ENCODE measurements at places on chromosomes 11 and 22.
A peak's percentile ranks its signal among the peaks of the same experiment; 100 is the strongest.

DNA sequence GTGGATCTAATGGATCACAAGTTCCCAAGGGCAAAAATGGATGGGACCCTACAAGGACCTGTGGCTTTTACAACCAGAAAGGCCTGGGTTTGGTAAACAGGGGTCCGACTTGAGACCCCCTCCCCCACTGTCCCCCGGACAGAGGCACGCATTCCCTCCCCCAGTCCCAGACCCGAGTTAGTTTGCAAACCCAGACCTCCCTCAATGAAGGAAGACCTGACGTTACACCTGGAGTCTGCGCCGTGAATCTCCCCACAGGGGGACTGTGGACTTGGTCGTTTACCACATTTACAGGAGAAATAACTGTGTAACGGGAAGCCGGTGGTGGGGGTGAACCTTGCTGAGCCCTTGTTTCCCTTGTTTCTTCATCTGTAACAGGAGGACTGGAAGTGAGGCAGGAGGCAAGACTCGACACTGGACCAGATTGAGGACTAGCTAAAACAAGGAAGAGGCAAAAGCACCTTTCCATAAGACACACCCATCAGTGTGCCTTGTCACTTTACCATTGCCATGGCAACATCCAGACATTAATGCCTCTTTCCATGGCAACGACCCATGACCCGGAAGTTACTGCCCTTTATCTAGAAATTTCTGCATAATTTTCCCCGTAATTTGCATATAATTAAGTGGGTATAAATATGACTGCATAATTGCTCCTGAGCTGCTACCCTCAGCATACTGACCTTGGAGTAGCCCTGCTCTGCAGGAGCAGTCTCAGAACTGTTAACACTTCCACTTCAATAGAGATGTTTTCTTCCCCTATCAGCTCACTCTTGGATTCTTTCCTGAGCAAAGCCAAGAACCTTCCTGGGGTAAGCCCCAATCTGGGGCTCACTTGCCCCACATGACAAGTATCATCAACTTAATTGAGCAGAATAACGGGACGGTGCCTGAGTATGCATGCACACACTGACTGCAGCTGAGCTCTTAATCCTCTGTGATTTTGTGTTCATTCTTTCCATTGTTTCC, 25.4 kb downstream of the PDGFB start:
- no peak for DNase-seq

- no peak for DNase-seq
These were observed 3.5 kb downstream of the INS start for GRCh38 chr11:2157294-2158040.

GRCh38 chr11:128913806-128914205, 22.6 kb downstream of the KCNJ5 start:
- no peak for DNase-seq

DNA sequence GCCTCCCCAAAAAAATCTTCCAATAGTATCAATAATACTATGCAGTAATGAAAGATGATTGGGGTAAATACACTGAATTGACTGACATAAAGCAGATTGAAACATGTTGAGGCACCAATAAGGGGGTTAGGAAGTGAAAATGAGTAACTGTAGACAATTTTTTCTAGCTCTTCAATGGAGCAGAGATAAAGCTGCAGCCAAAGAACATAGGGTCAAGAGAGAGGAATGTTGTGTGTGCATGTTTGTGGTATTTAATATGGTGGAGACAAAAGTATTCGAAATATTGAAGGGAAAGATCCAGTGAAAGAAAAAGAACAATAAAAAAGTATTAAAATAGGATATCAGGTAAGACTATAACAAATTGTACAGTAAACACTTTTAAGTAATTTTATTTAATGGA, 450.0 kb upstream of the CCDC179 start:
- no peak for DNase-seq

GRCh38 chr11:126163779-126164178, 47.7 kb downstream of the RPUSD4 start:
- DNase-seq, result no peak

DNA sequence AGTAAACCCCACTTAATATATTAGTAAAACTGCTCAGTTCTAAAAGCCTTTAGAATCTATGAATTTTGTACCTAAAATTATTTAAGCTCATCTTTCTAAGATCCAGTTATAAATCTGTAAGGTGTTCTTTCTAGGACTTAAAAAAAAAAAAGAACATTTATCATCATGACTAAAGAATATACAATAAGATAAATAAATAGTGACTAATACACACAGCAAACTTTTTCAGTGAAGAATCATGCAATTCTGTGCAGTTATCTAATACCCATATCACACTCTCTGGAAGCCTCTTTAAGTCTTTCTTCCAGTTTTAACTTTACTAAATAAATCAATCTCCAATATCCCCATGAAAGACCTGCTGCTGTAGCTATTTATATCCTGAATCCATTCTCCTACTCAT, 59.8 kb downstream of the CEP57 start:
- DNase-seq, result no peak

GRCh38 chr22:31893460-31893859, 50.9 kb upstream of the YWHAH start:
- no peak for DNase-seq

- no peak for DNase-seq
These were observed 105.9 kb upstream of the C11orf58 start for GRCh38 chr11:16632295-16633200.

DNA sequence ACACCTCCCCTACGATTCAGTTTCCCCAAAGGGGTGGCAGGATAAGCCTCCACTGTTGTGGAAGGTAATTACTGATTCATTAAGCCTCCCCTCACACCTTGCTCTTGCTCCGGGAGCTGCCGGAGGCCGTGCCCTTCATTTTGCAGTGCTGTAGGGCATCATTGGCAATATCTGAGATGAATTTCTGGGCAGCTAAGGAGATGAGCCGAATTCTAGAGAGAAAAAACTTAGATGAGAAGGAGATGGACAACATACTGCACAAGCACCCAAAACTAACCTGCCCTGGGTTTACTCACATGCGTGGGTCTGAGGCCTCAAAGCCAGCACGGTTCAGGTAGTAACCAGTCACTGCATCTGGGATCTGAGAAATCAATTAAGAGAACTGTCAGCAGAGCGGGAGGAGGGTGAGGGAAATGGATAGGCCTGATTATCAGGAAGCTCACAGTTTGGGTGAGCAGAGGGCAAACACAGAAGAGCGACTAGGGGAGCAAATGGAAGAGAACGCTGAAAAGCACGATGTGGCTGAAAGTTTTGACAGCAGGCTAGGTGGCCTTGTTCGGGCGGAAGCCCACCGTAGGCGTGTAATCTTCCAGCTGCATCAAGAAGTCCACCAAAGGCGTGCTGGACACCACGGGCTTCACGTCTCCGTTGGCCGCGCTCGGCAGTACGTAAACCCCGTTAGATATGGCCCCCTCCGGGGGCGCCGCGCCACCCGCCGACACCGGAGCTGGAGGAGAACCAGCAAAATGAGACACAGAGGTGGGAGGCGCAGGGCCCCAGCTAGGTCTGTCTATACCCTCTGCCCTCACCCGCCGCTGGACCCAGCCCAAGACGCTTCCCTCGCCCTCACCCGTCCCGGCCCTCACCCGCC, 689 bp downstream of the TAF10 start:
- no peak for DNase-seq

DNA sequence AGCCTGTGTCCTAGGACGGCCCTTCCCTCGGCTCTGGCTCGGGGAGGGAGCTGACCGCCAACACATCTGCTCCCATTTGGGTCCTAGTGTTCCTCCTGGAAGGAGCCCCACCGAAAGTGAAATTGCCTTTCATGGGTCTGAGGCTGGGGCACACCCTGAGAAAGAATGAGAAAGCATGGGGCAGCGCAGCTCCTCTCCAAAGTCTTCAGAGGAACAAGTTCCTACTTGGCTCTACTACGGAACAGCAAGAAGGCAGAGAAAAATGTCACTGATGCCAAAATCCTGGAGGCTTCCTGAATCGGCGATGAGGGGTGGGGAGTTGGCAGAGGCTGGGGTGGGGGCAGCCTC, 41.5 kb upstream of the MYEOV start:
- DNase-seq, result no peak

GRCh38 chr11:11813288-11813962, 28.3 kb upstream of the USP47 start:
- no peak for DNase-seq

DNA sequence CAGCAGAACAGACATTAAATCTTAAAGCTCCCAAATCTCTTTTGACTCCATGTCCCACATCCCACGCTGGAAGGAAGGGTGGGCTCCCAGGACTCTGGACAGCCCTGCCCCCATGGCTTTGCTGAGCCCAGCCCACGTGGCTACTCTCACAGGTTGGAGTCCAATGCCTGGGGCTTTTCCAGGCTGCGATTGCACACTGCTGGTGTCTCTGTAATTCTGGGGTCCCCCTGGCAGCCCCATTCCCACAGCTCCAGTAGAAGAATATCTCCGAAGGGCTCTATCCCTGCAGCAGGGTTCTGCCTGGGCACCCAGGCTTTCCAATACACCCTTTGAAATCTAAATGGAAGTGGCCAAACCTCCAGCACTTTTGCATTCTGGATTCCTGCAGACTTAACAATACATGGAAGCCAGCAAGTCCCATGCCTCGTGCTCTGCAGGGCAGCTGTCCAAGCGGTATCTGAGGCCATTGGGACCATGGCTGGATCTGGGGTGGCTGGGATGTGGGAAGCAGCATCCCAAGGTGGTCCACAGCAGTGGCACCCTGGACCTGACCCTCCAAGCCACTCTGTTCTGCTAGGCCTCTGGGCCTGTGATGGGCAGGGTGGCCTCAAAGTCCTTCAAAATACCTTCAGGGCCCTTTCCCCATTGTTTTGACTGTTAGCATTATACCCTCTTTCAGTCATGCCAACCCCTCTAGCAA, 47.9 kb upstream of the TH start:
- DNase-seq, result no peak

- DNase-seq, result no peak
These were observed 31.9 kb downstream of the RRAS2 start for GRCh38 chr11:14327116-14327515.

DNA sequence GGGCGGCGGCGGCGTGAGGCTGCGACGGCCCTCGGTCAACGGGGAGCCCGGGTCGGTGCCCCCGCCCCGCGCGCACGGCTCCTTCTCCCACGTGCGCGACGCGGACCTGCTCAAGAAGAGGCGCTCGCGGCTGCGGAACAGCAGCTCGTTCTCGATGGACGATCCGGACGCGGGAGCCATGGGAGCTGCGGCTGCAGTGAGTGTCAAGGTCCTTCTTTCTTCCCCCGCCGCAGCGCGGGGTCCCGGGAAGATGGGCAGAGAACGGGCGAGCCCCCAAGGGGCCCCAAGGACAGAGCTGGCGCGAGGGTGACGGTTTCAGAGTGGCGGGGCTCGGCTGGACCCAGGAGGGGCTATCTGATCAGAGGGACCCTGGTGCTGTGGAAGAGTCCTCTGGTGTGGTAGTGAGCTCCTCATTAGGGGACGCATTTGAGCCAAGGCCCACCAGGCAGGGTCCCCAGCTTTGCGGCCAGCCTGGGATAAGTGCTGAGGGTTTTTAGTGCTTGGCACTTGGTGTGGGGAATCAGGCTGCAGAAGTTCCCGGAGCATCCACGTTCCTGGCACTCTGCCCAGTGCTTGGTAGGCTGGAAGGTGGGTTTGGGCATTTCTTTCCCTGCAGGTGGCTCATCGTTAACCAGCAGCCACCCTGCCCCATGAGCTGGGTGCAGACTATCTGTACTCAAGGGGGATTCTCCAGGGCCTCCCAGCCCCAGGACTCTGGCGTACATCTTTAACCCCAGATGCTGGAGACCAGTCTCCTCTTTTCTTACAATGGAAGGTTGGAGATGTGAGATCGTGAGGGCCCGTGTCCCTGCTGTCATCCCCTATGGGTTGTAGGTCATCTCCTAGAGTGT, 9.8 kb downstream of the EHBP1L1 start:
- no peak for DNase-seq

- DNase-seq, result no peak
These were observed 25.6 kb downstream of the TXN2 start for GRCh38 chr22:36455571-36456463.

- no peak for DNase-seq
These were observed 44.4 kb downstream of the FAT3 start for GRCh38 chr11:92269021-92269420.

DNA sequence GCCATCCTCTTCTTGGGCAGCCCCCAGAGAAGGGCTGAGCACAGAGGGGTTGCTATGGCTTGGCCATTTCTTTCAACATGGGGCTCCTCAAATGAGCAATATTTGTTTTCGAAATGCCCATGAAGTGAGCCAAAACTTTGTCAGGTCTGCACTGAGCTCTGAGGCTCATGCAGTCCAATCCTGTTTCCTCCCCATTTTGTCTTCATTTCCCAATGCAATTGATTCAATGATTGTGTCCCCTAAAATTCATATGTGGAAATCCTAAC, 60.6 kb upstream of the CD44 start:
- no peak for DNase-seq

DNA sequence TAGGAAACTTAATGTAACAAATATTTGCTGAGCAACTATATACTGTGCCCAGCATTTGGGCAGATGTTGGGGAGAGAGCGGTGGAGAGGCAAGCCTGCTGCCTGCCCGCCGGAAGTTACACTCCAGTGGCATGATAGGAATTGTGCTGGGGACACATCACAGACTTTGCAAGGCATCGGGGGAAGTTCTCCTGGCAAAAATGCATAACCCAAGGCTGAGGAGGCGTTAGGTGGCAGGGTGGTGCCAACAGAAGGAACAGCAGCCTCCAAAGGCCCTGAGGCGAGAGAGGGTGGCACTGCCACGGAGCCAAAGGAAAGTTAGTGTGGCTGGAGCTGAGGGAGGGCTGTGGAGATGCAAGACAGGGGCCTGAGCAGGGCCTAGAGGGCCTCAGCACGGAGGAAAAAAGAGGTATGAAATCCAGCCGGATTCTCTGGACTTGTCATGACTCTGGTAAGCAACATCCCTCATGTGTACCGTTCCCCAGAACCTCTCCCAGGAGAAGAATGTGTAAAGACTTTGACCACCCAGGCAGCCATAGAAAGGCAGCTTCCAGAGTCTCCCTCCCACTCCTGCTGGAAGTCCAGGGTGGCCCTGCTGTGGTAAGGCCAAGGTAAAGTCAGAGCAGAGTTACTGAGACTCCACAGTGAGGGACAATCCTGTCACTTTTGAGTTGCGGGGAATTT, 76.1 kb upstream of the RAB1B start:
- DNase-seq, result no peak

DNA sequence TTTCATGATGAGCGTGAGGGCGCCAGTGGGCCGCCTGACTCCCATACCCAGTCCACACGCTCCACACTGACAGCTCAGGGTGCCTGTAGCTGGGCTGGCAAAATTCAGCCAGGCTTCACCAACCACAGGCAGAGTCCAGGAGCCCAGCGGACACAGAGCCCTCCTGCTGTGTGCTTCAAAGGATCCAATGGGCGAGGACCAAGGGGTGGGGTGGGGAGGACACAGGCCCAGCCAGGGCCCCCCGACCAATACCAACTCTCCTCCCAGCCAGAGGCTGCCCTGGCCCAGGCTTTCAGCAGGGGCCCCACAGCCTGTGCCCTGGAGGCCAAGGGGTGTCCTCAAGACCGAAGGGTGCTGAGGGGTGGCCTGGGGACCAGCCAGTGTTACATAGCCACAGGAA, 336.1 kb downstream of the CTTN start:
- DNase-seq, result no peak

- DNase-seq, result peak; percentile 75
These were observed at the start of gene TRIM44 for GRCh38 chr11:35662649-35663407. Gene TRIM44 (plus strand): TSS chr11:35662775. CDS start chr11:35663112, 337 bp downstream.
